ENCODE measurements at places on chromosomes 16 and 17.

DNA sequence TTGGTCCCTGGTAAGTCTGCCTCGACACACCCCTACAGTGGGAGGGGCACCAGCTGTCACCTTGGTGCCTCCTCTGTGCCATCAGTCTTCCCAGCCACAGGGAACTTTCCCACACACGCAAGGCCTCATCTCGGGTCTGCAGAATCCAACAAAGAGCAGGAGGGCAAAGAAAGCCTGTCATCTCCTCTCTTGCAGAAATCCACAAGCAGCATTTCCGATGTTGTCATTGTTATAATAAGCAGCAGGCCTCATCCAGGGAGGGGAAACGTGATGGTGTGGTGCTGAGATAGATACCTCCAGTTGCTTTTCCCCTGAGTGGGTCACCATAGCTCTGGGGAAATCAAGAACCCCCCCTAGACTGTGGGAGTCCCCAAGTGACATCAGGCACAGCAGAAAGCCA, 110.4 kb downstream of the CMIP start:
- DNase-seq, result no peak

- DNase-seq, result no peak
Measured at GRCh38 chr16:20866145-20866772, 33.9 kb downstream of the DCUN1D3 start.

DNA sequence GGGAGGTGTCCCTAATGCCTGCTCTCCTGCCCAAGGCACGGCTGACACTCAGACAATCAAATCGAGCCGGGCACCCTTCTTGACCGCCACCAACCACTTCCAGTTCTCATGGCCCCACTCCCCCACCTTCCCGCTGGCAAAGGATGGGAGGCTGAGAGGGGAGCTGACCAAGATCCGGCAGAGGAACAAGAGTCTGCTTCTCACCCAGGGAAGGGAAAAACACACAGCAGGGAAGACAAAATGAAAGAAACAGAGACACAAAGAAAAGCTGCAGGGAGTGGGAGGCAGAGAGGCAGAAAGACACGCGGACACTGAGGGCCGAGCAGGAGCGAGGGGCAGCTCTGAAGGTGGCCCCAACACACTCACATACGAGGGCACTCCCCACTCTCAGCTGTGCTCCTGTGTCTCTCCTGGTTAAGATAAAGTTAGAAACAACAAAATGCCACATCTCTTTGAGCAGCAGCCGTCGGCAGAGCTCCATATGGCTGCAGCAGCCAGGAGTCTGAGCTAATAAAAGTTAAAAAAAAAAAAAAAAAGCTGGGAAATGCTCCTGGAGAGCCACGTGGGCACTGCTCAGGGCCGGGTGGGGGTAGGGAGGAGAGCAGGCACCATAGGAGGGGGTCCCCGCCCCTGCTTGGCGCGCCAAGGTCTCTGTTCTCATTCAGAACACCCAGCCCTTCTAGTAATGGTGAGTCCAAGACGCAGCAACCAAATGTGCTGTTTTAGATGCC, 7.4 kb downstream of the LRRC75A start:
- no peak for DNase-seq

DNA sequence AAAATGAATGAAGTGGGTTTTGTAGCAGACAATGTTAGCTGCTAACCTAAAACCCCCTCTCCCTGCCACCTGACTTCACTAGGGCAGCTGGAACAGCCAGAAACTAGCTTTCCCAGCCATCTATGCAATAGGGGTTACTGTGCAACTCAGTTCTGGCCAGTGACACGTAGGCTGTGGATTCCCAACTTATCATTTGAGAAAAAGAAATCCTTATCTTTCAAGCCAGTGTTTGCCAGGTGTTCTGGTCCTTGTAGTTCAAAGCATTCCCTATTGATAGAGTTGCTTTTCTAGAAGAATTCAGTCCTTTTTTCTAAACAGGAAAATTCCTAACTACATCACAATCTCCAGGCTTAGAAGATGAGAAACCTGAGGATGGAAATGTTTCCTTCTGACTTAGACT, 144.5 kb upstream of the ELAC2 start:
- no peak for DNase-seq

DNA sequence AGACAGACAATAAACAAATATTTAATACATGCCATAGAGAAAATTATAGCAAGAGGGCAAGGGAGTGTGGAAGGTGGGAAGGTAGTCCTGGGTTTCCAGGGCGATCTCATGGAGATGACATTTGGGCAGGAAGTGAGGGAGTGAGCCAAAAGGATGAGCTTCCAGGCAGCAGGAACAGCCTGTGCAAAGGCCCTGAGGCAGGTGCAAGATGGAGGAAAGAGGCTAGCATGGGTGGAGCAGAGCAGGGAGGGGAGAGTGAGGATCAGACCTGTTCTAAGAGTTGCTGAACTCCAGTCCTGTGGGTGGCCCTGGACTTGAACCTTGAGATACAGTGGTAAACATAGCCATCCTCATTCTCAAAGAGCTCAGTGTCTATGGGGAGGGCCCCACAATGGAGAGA, 94.7 kb downstream of the MGAT5B start:
- no peak for DNase-seq

- no peak for DNase-seq
Measured at GRCh38 chr17:40541060-40541872, 24.0 kb downstream of the CCR7 start.

DNA sequence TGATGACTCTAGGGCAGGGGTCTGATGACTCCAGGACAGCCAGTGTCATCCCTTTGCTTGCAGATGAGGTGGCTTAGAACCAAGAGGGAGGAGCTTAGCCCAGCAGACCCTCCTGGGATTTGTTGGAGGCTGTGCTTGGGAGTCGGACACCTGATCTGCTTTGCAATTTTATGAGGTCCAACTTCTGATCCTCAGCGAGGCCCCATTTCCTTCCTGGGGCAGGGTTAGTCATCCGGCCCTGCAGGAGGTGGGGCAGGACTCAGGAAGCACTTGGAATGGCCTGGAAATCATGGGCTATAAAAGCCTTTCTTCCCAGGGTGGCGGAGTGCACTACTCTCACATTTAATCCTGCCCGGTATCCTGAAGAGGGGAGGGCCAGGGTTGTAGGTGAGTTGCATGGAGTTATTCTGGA, 168.5 kb downstream of the MSI2 start:
- no peak for DNase-seq

DNA sequence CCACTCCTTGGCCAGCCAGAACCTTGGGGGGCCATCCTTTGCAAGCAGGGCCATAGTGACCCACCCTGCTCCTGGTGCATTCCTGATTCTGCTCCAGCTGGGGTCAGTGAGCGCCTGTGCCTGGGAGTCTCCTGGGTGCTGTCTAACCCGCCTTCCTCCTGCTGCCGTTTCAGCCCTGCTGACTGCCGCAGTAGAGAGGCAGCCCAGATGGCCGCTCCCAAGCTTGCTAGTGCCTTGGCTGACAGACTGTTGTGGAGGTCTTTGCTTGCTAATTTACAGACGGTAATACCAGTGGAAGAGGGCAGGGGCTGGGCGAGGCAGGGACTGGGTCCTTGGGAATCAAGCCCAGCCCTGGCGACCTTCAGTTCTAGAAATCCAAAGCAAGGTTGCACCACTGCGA, 99.6 kb downstream of the SOCS1 start:
- no peak for DNase-seq

GRCh38 chr17:3993493-3994220, 29.4 kb upstream of the ATP2A3 start:
- DNase-seq, result no peak

DNA sequence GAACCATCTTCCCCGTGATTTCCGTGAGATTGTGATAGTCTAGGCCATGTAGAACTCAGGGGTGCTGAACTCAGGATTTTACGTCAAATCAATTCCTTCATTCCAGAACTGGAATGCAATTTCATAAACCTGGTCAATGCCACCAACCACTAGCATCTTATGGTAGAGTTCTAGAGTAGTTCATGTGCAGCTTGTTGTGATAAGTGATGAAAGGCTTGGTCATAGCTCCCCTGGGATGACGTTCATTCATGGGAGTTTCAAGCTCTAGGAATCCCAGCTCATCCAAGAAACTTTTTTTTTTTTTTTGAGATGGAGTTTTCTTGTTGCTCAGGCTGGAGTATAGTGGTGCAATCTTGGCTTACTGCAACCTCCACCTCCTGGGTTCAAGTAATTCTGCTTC, 3.7 kb upstream of the DPEP2 start:
- no peak for DNase-seq

DNA sequence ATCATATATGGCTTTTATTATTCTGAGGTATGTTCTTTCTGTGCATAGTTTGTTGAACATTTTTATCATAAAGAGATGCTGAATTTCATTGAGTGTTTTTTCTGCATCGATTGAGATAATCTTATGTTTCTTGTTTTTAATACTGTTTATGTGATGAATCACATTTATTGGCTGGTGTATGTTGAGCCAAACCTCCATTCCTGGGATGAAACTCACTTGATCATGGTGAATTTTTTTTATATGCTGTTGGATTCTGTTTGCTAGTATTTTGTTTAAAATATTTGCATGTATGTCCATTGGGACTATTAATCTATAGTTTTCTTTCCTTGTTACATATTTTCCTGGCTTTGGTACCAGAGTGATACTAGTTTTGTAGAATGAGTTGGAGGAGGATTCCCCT, 500.2 kb downstream of the CDH11 start:
- no peak for DNase-seq

DNA sequence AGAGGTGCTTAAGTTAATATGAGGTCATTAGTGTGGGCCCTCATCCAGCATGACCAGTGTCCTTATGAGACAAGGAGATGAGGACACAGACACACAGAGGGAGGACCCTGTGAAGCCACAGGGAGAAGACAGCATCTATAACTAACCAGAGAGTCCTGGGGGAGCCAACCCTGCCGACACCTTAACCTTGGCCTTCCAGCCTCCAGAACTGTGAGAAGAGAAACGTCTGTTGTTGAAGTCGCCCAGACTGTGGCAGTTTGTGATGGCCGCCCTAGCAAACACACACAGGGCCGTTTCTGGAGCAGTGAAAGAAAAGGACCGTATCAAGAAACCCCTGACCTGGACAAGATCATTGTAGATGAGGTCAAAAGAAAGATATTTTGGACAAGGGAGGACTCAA, 26.7 kb downstream of the DNAH17 start:
- DNase-seq, result no peak

GRCh38 chr16:2471016-2471652, at the start of gene NTN3:
Gene NTN3 (plus strand): TSS chr16:2471297. CDS start chr16:2471702, 405 bp downstream.
- DNase-seq, result no peak

DNA sequence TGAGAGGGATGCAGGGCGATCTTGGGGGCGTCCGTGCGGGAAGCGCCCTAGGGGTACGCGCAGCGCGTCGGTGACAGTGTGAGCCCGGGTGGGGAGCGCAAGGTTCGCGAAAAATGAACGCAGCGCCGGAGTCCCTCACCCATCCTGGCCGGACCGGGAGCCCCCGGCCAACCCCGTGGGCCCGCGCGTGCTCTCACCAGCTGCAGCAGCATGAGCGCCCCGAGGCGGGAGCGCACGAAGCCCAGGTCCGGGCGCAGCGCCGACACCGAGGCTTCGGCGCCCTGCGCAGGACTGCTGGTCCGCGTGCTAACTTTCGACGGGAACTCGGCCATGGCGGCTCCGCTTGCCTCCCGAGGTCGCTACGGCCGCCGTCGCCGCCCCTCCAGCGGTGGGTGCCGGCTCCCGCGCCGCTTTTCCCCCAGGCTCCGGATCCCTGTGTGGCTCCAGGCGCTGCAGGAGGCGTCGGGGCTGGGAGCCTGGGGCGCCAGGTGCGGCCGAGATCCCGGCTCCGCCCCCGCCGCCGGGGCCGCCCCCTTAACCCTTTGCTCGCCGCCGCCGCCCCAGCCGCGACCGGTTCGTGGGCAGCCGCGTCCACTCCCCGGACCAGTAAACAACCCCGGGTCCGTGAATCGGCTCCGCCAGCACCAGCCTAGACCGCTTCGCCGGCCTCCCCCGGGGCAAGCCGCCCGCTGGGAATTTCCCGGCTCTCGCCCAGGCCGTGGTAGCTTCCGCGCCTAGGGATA, at the start of gene PLLP:
PLLP (minus strand) TSS at position 464 of the 743 bp plus-strand sequence; CDS start at position 332, 132 bp downstream.
- DNase-seq, result no peak

GRCh38 chr17:61205401-61205800, 194.2 kb upstream of the TBX2 start:
- DNase-seq, result no peak

GRCh38 chr16:81987121-81987520, 24.1 kb downstream of the SDR42E1 start:
- DNase-seq, result no peak

DNA sequence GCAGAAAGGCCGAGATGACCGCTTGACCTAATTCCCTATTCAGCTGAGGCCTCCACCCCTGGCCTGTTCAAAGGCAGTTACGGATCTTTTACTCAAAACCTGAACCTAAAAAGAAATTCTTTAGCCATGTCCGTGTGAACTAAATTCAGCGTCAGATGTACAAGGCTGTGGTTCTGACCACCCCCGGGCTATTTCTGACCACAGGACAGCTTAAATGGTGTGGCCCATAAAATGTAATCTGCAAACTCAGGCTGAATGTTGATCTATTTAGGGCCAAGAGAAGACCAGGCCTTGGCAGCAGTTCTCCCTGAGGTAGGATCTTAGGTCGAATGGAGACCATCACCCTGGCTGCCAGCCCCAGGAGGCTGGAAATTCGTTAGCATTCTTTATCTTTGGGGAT, 485.5 kb downstream of the WWOX start:
- no peak for DNase-seq

DNA sequence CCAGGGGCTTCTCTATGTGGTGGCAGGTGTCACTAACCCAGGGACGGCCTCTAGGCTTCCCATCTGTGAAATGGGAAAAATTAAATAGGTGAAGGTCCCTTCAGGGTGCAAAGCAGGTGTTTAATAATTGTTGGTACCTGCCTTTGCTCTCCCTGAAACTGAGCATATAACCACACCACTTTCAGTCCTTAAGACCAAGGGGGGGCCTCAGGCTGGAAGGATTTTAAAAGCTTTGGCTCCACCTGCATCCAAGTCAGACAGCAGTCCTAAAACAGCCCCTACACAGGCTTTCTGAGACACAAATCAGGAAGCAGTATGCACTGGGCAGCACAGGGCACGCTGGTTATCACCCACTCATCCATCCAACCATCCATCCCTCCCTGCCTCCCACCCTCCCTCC, 55.0 kb downstream of the TK2 start:
- no peak for DNase-seq

DNA sequence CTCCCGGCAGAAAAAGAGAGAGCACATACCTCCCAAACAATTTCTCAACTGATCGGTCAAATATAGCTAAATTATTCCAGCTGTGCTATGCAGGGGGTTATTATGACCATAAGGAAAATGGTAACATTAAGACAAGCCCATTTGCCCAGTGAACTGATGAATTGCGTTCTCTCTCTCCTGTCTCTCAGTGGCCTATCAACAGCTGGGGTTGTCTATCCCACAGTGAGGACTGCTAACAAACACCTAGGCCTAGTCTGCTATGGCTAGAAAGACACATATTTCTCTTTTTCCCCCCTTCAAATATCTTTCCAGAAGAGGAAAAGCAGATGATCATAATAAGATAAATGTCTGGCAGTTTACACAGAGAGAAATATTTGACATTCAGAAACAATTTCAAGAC, 263.8 kb upstream of the ELAC2 start:
- DNase-seq, result no peak
